ENCODE measurements at places on chromosomes 16 and 17. TPM values are rescaled to one million over a fixed set of nuclear protein-coding genes. Genes with fewer than 3 reads are reported as not detected.

Gene SEZ6L2
- 0.34 TPM for total RNA-seq

Gene PLXDC1
- 2.3 TPM for total RNA-seq

DNA sequence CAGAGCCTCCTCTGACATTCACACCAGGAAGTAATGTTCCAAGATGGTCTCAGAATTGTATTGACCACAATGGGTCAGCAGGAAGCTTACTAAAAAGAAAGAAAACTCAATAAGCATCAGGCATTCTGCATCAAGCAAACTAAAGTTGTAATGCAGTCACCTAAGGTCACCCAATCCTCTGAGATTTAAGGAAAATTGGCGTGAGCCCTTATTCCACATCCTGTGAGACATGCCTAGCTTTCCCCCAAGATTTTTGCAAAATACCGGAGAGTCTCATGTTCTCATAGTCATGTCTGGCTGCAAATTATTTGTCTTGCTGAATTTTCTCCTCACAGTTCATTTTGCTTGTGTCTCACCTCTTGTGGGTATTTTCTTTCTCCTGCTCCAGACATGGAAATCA lies 417.1 kb upstream of the SOX9 start:
- no peak for DNase-seq
- no peaks in the 10 kb centered on the region for H3K27me3 ChIP-seq
- H3K4me1 ChIP-seq = no peaks in the 10 kb centered on the region
- H3K36me3 ChIP-seq = no peaks in the 10 kb centered on the region
- no peak overlapping the region for H3K27ac ChIP-seq

DNA sequence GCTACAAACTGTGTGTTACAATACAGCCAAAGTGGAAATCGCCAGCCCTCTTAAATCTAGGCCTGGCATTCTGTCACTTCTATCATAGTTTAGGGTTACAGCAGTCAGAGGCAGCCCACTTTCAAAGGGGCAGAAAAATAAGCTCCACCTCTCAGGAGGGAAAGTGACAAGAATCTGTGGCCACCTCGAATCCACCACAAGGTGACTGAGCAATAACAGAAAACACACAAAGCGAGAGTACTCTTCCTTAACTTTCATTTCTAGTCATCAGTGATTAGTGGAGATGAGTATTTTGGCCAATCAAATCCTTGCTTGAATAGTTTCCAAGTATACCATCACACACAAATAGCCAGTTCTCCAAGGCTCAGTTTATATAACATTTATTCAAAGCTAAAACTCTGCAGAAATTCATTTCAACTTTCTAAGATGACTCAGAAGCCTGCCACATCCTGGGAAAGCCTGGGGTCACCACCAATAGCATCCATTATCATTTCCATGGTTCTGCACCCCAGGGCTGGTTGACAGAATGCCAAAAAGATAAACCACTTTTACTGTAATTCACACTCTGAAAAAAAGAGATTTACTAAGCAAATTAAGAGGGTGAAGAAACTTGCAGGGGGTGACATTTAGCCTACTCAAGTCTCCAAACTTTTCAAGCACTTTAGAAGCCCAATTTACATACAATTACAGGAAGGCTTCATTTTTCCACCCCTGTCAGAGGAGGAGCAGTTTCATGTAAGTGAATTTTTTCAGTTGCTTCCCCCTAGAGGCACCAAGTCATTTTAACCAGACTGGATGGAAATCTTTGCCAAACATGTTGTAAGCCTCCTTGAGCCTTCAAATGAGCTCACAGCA lies 66.8 kb downstream of the SALL1 start:
- DNase-seq = no peak
- no peak overlapping the region for H3K4me3 ChIP-seq
- H3K27me3 ChIP-seq = no peaks in the 10 kb centered on the region
- H3K27ac ChIP-seq = no peak overlapping the region
- no peaks in the 10 kb centered on the region for H3K4me1 ChIP-seq

DNA sequence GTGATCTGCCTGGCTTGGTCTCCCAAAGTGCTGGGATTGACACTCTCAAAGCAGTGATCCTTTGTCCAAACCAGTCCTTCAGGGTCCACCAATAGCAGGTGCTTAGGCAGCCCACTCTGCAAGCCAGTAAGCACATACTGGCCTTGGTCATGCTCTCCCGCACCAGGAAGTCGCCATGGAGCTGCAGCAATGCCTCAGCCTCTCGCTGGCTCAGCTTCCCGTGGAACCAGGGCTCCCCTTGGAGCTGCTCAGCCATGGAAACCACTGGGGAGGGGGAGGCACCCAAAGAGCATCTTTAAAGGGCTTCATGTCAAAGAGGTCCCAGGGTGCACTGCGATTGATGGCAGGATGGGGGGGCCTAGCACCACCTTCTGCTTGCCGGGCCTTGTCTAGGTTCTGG lies 9.6 kb upstream of the UBTF start:
- H3K4me3 ChIP-seq = no peak overlapping the region
- H3K27ac ChIP-seq = no peak overlapping the region
- H3K27me3 ChIP-seq = no peaks in the 10 kb centered on the region
- H3K36me3 ChIP-seq = no peaks in the 10 kb centered on the region

DNA sequence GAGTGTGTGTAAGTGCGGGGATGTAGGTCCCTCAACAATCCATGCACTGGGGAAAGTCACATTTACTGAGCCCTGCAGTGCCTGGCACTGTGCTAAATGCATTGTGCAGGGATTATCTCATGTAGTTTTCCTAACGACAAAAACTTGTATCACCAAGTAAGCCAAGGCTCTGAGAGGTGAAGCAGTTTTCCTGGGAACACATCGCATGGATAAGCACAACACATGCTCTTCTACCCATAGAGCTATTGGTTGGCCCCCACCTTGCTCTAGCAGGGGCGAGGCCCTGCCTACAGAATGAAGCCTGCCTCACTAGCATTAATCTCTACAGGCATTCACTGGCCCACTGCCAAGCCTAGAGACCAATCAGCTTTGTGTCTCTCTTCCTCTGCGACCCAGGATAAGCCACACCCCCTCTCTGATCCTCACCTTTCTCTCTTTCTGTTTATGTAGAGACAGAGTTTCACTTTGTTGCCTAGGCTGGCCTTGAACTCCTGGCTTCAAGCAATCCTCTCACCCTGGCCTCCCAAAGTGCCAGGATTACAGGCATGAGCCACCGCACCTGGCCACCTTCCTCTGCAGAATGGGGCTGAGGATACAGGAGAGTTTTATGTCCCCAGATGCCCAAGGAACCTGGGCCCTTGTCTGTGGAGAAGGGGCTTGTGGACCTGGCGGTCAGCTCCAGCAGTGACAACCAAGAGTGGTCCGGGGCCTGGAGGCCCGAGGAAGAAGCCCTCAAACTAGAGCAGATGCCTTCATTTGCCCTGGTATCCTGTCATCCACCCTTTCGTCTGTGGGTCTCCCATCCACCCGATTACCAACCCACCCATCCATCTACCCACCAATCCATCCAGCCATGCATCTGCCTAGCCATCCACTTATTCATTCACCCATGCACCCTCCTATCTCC lies 12.8 kb downstream of the CDH16 start:
- H3K36me3 ChIP-seq = no peaks in the 10 kb centered on the region
- no peak overlapping the region for H3K27ac ChIP-seq
- H3K4me3 ChIP-seq = no peak overlapping the region
- no peak for DNase-seq

- no peaks in the 10 kb centered on the region for H3K27me3 ChIP-seq
- no peaks in the 10 kb centered on the region for H3K4me1 ChIP-seq
- H3K36me3 ChIP-seq = no peaks in the 10 kb centered on the region
- H3K4me3 ChIP-seq = no peak overlapping the region
- H3K27ac ChIP-seq = no peak overlapping the region
Observed at GRCh38 chr16:9706217-9706836, 475.9 kb downstream of the GRIN2A start.

DNA sequence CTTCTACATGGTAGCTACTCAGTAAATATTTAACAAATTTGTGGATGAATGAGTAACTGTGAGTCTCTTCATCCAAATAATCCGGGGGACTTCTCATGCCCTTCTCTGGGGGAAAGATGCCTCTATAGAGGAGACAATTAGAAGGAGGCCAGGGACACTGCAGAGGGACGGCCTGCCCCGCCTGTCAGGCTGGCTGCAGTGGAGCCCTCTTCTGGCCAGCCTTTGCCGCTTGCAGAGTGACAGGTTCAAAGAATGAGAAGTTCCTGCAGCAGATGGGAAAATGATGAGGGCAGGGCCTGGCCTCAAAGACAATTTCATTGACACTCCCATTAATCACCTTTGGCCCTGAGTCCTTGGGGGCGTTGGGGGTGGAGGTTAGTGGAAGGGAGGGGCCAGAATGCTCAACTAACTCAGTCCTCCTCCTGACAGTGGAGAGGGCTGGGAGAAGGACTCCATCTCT lies 339.0 kb downstream of the MAF start:
- DNase-seq = peak; percentile 65
- H3K27me3 ChIP-seq = no peaks in the 10 kb centered on the region
- H3K27ac ChIP-seq = no peak overlapping the region
- H3K36me3 ChIP-seq = no peaks in the 10 kb centered on the region
- no peak overlapping the region for H3K4me3 ChIP-seq
- no peaks in the 10 kb centered on the region for H3K4me1 ChIP-seq
